Lower lobe of right lung (tissue), 2 donors: ENCODE measurements at places on chromosomes 5 and 9. TPM values are rescaled to one million over a fixed set of nuclear protein-coding genes. Genes with fewer than 3 reads are reported as not detected.

Gene HRCT1
- 8.7 TPM for total RNA-seq

Gene PCDHB8
- 2.6 TPM for total RNA-seq

Gene WDR38
- 6.6 TPM for total RNA-seq

Gene SERINC5
- 52.6 TPM for total RNA-seq

Gene SOX30
- total RNA-seq = not detected

Gene BSPRY
- 8.4 TPM for total RNA-seq

DNA sequence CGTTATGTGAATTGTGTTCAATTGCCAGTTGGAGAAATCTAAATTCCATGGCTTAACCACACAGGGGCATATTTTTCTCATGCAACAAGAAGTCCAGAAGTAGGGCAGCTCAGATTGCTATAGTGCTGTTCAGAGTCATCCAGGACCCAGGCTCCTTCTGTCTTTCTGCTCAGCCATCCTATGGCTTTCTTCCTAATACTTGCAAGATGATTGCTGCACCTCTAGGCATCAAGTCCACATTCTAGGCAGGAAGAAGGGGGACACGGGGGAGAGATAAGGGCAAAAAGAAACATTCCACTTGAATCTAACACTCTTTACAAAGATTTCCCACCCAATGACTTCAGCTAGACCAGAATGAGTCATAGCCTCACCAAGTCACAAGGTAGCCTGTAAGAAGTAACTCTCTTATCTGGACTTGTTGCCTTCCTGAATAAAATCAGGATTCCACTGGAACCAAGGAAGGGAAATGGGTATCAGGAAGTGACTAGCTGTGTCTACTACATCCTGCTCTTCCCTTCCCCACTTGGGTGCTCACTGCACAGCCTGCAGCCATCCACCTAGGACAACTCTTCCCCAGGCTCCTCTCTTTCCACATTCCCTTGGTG, 5.3 kb downstream of the ERAP2 start:
- peak overlapping the region; percentile 2 for H3K4me3 ChIP-seq
- no peak overlapping the region for H3K27ac ChIP-seq
- H3K4me1 ChIP-seq = peaks cover 62% of the 10 kb centered on the region
- DNase-seq = no peak
- peaks cover 11% of the 10 kb centered on the region for H3K36me3 ChIP-seq

- no peaks in the 10 kb centered on the region for H3K36me3 ChIP-seq
- H3K27me3 ChIP-seq = no peaks in the 10 kb centered on the region
- H3K4me1 ChIP-seq = no peaks in the 10 kb centered on the region
- H3K4me3 ChIP-seq = no peak overlapping the region
- H3K27ac ChIP-seq = no peak overlapping the region
Observed at GRCh38 chr5:14816999-14817761, 54.4 kb downstream of the ANKH start.

GRCh38 chr9:111023128-111023527, 15.1 kb downstream of the LPAR1 start:
- no peak overlapping the region for H3K4me3 ChIP-seq
- DNase-seq = no peak
- no peak overlapping the region for H3K27ac ChIP-seq
- H3K27me3 ChIP-seq = no peaks in the 10 kb centered on the region

DNA sequence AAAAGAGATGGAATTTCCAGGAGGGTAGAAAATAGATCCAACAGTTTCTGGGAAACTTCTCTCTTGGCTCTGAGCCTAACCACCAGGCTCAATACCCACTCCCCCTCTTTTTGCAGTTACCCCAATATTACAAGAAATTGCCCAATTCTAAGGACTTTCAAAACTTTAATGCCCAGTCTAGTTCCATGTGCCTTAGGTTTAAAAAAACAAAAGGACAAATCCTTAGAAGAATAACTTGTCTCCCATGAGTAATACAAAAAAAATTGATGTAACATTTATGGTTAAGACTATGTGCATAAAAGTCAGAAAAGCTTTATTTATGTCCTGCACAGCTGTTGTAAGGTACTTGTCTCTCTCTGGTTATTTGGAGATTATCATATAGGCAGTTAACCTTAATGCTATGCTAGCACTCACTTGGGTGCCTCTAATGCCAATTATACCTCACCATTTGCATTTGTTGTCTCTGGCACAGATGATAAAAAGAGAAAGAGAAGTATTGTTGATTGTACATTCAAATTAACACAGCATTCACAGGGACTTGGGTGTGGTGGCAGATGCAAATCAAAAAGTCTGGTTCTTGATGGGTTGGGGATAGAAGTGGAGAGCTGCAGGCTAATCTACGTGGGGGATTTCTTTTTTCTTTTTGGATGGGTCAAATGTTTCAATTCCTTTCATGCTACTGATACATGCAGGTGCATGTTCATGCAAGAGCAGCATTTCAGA, 159.4 kb downstream of the PIK3R1 start:
- no peaks in the 10 kb centered on the region for H3K27me3 ChIP-seq
- H3K27ac ChIP-seq = no peak overlapping the region
- no peak for DNase-seq
- H3K36me3 ChIP-seq = no peaks in the 10 kb centered on the region

DNA sequence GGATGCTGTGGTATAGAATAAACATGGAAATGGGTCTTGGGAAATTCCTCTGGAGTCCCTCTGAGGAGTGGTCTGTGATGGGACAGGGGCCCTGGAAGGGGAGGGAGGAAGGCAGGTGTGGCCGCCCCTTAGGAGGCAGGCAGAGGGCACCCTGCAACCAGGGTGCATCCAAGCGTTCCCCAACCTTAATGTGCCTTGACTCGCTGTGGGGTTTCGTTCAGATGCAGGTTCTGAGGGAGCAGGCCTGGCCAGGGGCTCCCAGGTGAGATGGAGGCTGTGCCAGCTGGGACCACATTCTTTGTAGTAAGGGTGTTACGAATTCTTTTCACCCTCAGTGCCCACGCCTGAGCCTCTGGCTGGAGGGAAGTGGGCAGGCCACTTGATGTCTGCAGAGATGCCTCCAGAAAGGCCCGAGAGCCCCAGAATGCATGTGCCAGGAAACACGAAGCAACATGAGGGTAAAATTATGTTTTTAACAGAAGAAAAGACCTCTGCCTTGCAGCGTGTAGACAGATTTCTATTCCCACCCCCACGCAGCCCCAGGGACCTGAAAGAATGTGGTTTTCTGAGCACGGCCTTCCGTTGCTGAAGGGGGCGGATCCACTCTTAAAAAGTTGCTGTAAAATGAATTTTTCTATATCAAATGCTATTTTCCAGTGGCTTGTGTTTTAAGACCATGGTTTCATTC, 150.4 kb upstream of the IER5L start:
- no peaks in the 10 kb centered on the region for H3K27me3 ChIP-seq
- DNase-seq = no peak
- no peaks in the 10 kb centered on the region for H3K36me3 ChIP-seq
- no peak overlapping the region for H3K4me3 ChIP-seq
- no peak overlapping the region for H3K27ac ChIP-seq

DNA sequence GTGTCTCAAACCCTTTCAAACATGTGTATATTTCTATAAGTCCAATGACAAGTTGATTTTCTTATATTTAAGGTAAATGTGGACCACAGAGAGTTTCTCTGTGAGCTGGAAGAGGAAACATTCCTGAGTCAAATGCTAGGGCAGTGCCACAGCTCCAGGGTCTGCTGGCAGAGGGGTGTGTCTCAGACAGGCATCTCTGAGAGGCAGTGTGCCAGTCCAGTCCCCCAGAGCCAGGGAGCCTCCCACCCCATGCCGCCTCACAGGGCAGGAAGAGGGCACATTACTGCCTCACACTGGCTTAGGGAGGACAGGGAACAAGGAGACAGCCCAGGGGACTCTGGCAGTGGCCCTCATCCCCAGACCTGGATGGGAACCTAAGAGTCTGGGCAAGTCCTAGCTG, 120.2 kb downstream of the TENT4A start:
- H3K27ac ChIP-seq = no peak overlapping the region
- no peak overlapping the region for H3K4me3 ChIP-seq
- no peak for DNase-seq
- no peaks in the 10 kb centered on the region for H3K27me3 ChIP-seq

DNA sequence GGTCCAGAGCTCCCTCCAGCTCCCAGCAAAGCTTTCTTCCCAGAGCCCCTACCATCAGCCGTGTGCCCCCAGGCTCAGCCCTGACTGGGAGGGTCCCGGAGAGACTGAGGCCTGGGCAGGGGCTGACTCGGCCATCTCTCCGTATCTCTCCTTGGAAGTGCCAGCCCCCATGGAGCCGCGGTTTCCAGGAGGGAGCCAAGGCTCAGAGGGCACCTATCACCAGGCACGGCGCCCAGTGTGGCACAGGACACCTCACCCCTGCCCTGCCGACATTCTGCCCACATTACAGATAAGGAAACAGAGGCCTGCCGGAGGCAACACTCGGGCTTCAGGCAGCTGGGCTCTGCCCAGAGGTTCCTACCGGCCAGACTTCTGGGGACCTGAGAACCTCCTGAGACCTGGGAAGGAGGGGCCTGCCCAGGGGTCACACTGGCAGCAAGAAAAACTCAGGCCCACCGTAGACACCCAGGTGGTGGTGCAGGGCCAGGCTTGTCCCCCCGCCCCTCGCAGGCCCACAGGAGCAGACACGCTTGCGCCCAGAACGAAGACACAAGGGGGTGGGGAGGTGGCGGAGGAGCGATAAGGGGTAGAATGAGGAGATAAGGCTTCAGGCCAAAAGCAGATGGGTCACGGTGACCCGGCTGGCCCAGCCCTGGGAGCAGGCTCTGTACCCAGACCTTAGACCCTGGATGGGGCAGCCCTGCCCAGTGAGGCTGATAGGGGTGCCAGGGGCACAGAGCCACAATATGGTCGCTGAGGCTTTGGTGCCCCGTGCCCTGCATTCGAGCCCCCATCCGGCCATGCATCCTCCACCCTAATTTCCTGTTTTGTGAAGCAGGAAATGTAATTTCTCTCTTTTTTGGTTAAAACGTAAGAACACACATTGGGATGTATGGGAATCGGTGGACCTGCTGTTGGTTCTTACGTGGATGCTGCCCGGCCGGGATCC, 11.8 kb downstream of the NR5A1 start:
- H3K4me3 ChIP-seq = no peak overlapping the region
- no peak for DNase-seq
- no peaks in the 10 kb centered on the region for H3K4me1 ChIP-seq
- H3K27me3 ChIP-seq = peaks cover 35% of the 10 kb centered on the region

GRCh38 chr9:100020121-100020795, 78.5 kb downstream of the ERP44 start:
- no peaks in the 10 kb centered on the region for H3K4me1 ChIP-seq
- DNase-seq = no peak
- H3K27ac ChIP-seq = no peak overlapping the region
- peaks cover 52% of the 10 kb centered on the region for H3K36me3 ChIP-seq

- H3K4me3 ChIP-seq = no peak overlapping the region
- no peaks in the 10 kb centered on the region for H3K36me3 ChIP-seq
- no peaks in the 10 kb centered on the region for H3K27me3 ChIP-seq
- no peaks in the 10 kb centered on the region for H3K4me1 ChIP-seq
- H3K27ac ChIP-seq = no peak overlapping the region
Observed at GRCh38 chr9:108213511-108213910, 642.3 kb downstream of the ACTL7B start.

DNA sequence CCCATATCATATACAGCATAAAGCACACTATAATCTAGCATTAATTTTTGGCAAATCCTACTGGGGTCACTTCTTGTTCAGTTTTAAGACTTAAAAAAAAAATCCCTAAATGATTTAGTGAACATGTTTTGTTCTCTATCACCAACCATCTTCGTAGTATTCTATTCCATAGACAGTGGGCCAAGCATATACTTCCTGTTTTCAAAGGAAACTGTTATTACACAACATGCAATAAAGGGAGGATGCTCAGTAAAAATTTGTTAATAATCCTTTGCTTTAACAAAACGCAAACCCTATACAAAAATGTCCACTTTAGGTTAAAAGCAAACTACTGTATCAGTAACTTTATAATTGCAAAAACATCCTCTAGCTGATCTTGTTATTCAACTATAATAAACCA, 13.0 kb downstream of the CCNH start:
- no peak overlapping the region for H3K4me3 ChIP-seq
- no peak for DNase-seq
- H3K27me3 ChIP-seq = no peaks in the 10 kb centered on the region
- H3K4me1 ChIP-seq = peaks cover 21% of the 10 kb centered on the region
- H3K36me3 ChIP-seq = peaks cover 87% of the 10 kb centered on the region
- no peak overlapping the region for H3K27ac ChIP-seq

- DNase-seq = no peak
- H3K36me3 ChIP-seq = no peaks in the 10 kb centered on the region
- no peak overlapping the region for H3K27ac ChIP-seq
- H3K4me1 ChIP-seq = no peaks in the 10 kb centered on the region
Observed at GRCh38 chr9:22097707-22098106, 88.6 kb upstream of the CDKN2B start.

- no peak overlapping the region for H3K27ac ChIP-seq
- no peaks in the 10 kb centered on the region for H3K27me3 ChIP-seq
- no peaks in the 10 kb centered on the region for H3K4me1 ChIP-seq
- no peak for DNase-seq
Observed at GRCh38 chr9:15524845-15525455, 14.2 kb upstream of the PSIP1 start.

- H3K4me1 ChIP-seq = peaks cover 11% of the 10 kb centered on the region
- DNase-seq = no peak
- no peaks in the 10 kb centered on the region for H3K36me3 ChIP-seq
- no peak overlapping the region for H3K27ac ChIP-seq
- peaks cover 99% of the 10 kb centered on the region for H3K27me3 ChIP-seq
Observed at GRCh38 chr5:88683506-88684135, 199.4 kb downstream of the MEF2C start.

DNA sequence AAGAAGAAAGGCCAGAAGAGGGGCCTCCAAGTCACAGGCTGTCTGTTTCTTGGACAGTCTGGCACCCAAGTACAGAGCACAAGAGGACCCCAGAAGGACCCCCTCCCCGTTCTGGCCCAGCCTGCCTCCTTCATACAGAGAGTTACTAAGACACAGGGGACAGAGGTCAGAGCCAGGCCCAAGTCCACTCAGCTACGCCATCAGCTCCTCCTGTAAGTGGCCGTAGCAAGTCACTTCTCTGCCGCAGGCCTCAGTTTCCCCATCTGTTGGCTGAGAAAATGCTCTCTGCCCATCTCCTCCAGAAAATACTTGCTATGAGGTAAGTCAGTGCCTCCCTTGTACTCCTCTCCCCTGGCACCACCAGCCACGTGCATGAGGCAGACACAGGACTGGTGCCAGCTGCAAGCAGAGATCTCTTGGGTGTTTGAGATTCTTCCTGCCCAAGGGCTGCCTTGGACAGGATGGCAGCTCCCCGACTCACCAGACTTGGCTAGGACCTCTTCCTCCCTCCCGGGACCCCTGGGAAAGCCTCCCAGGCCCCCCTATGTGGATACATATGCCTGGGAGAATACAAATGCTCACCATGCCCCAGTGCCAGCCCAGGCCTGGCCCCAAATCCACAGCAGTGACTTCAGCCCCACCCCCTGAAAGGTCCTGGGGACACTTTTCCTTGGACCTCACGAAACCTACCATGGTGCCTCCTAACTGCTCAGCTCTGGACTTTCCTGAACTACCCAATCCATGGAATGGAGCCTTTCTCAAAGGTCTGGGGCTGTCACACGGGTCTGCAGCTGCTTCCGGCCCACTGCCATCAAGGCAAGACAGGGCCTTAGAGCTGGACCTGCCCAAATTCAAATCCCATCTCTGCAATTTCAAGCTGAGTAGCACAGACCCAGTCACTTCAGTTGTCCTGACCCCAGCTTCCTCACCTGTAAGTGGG, 5.1 kb downstream of the EEIG1 start:
- no peaks in the 10 kb centered on the region for H3K27me3 ChIP-seq
- peaks cover 95% of the 10 kb centered on the region for H3K4me1 ChIP-seq
- H3K27ac ChIP-seq = peak overlapping the region; percentile 78
- no peaks in the 10 kb centered on the region for H3K36me3 ChIP-seq
- no peak for DNase-seq
- H3K4me3 ChIP-seq = no peak overlapping the region

GRCh38 chr5:152607401-152608160, 202.5 kb upstream of the NMUR2 start:
- no peak for DNase-seq
- H3K4me1 ChIP-seq = no peaks in the 10 kb centered on the region
- H3K27me3 ChIP-seq = no peaks in the 10 kb centered on the region
- H3K36me3 ChIP-seq = no peaks in the 10 kb centered on the region
- no peak overlapping the region for H3K4me3 ChIP-seq
